ENCODE measurements at places on chromosomes 16 and 17. TPM values are rescaled to one million over a fixed set of nuclear protein-coding genes. Genes with fewer than 3 reads are reported as not detected.

The KRT25 gene
- total RNA-seq, result not detected

The ARL17A gene
- total RNA-seq, result 17.9 TPM

DNA sequence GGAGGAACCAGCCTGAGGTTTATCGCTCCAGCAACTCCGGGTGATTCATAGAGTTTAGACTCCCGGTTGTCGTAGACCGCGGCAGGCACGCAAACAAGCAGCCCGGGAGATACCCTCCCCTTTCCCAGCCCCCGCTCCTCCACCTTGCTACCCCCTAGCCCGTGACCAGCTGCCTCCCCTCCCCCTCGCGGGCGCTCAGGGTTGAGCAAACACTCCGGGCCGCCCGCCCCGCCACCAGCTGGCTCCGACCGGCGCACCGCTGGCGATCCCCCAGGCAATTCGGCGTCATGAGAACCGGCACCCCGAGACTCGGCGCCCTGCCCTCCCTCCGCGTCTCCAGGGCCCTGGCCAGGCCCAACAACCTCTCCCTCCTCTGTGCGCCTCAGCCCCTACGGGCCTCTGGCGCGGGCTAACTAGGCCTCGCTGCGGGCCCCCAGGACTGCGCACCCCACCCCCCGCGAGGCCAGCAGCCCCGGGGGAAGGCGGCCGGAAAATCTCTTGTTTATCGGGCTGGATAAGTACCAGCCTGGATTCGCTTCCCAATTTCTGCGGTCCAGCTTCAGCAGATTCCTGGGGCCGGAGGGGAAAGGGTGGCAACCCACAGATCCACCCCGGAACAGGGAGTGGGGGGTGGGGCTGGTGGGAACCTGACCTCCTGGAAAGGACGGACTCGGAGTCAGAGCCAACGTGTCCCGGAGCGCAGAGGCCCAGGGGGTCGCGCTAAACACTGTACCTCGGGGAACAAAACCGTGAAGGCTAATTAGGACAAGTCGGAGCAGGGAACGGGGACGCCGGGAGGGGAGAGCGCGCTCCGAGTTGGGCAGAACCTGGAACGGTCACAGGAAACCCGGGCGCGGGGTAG is 951 bp upstream of the GPRC5C start:
- H3K27me3 ChIP-seq, result no peaks in the 10 kb centered on the region
- H3K4me1 ChIP-seq, result peaks cover 22% of the 10 kb centered on the region
- peak overlapping the region; percentile 96 for H3K27ac ChIP-seq
- peak; percentile 98 for DNase-seq

- H3K4me1 ChIP-seq, result no peaks in the 10 kb centered on the region
- H3K27ac ChIP-seq, result no peak overlapping the region
- no peak for DNase-seq
- no peaks in the 10 kb centered on the region for H3K27me3 ChIP-seq
- H3K36me3 ChIP-seq, result no peaks in the 10 kb centered on the region
- no peak overlapping the region for H3K4me3 ChIP-seq
Measured at GRCh38 chr16:82589407-82589806, 37.4 kb upstream of the CDH13 start.

The RGS9 gene
- total RNA-seq, result 5.5 TPM

GRCh38 chr17:78707016-78707415 is 75.1 kb downstream of the CYTH1 start:
- H3K4me3 ChIP-seq, result no peak overlapping the region
- no peaks in the 10 kb centered on the region for H3K4me1 ChIP-seq
- H3K27ac ChIP-seq, result no peak overlapping the region
- no peaks in the 10 kb centered on the region for H3K27me3 ChIP-seq
- no peak for DNase-seq

The NPIPA2 gene
- total RNA-seq, result 0.34 TPM

The SPATA22 gene
- not detected for total RNA-seq

The TUFM gene
- total RNA-seq, result 123 TPM

The CHST6 gene
- 0.50 TPM for total RNA-seq

The MGAT5B gene
- 0.23 TPM for total RNA-seq

- H3K36me3 ChIP-seq, result no peaks in the 10 kb centered on the region
- H3K27me3 ChIP-seq, result no peaks in the 10 kb centered on the region
- no peaks in the 10 kb centered on the region for H3K4me1 ChIP-seq
- H3K27ac ChIP-seq, result no peak overlapping the region
- DNase-seq, result no peak
Measured at GRCh38 chr16:5415123-5415522, 317.5 kb upstream of the EEF2KMT start.

The CMTM2 gene
- not detected for total RNA-seq

The HCRT gene
- not detected for total RNA-seq

DNA sequence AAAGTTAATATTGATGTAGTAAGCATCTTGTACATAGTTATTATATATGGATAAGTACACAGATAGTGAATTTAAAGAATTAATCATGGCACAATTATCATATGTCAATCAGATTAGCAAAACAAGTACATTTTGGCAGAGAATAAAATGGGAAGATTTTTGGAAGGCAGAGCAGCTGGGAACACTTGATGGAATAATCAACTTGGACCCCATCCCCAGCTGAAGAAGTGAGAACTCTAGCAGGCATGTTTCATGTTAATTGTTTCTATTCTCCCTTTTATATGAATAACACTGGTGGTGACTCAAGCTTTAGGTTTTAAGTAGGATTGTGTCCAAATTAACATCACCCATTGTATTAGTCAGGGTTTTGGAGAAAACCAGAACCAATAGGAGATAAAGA is 198.7 kb downstream of the KCNJ2 start:
- H3K36me3 ChIP-seq, result no peaks in the 10 kb centered on the region
- no peak overlapping the region for H3K27ac ChIP-seq
- H3K4me3 ChIP-seq, result no peak overlapping the region

GRCh38 chr17:44587339-44587738 is 30.1 kb downstream of the FZD2 start:
- peak; percentile 44 for DNase-seq
- no peak overlapping the region for H3K27ac ChIP-seq
- H3K36me3 ChIP-seq, result no peaks in the 10 kb centered on the region
- H3K4me1 ChIP-seq, result peaks cover 5% of the 10 kb centered on the region
- no peaks in the 10 kb centered on the region for H3K27me3 ChIP-seq

The CDRT15L2 gene
- not detected for total RNA-seq

- no peak overlapping the region for H3K4me3 ChIP-seq
- no peak for DNase-seq
- no peaks in the 10 kb centered on the region for H3K27me3 ChIP-seq
- peaks cover 9% of the 10 kb centered on the region for H3K4me1 ChIP-seq
- no peaks in the 10 kb centered on the region for H3K36me3 ChIP-seq
Measured at GRCh38 chr16:56371660-56371937, 53.7 kb downstream of the AMFR start.

- no peaks in the 10 kb centered on the region for H3K36me3 ChIP-seq
- H3K4me3 ChIP-seq, result no peak overlapping the region
- no peaks in the 10 kb centered on the region for H3K4me1 ChIP-seq
- DNase-seq, result no peak
- H3K27me3 ChIP-seq, result no peaks in the 10 kb centered on the region
Measured at GRCh38 chr17:72358465-72358864, 237.6 kb downstream of the SOX9 start.

DNA sequence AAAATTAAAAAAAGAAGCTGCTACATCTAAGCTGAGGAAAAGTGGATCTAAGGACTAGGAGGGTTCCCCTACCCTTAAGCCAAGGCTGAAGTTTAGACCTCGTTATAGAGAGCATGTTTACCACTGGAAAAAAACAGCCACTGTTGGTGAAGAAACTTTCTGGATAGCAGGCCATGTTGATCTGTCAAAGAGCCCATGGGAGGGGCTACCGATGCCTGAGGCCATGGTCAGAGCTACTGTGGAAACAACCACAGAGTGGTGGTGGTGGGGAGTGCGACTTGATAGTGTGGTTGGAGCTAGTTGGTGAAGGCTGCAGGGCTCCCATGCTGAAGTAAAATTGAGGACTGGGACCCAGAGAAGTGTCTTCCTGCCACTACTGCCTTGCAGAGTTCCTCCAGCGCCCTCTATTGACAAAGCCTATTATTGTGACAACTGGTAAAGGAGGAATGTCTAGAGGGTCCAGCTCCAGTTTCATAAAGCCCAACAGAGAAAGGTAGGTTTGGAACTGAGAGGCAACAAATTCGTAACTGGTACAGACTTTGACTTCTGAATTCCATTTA is 12.7 kb upstream of the FAM20A start:
- no peak overlapping the region for H3K27ac ChIP-seq
- no peak overlapping the region for H3K4me3 ChIP-seq
- no peak for DNase-seq

The KREMEN2 gene
- not detected for total RNA-seq

DNA sequence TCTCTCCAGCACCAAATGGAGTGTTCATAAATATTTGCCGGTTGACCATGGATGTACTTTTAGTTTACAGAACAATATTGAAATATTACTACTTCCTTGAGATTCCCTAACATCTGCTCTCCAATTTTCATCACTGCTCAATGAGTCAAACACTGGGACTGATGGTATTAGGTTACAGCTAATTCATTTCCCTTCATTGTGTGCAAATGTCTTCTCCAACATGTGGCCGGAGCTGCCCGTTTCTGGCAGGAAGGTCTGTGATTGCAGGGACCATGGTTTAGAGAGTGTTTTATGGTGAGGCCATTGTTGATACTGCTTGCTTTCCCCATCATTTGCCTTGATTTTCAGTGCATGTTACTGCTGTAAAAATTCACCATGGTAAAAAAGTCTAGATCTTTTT is 209.3 kb downstream of the HS3ST3B1 start:
- H3K4me1 ChIP-seq, result no peaks in the 10 kb centered on the region
- no peak for DNase-seq
- H3K36me3 ChIP-seq, result no peaks in the 10 kb centered on the region
- no peak overlapping the region for H3K27ac ChIP-seq

DNA sequence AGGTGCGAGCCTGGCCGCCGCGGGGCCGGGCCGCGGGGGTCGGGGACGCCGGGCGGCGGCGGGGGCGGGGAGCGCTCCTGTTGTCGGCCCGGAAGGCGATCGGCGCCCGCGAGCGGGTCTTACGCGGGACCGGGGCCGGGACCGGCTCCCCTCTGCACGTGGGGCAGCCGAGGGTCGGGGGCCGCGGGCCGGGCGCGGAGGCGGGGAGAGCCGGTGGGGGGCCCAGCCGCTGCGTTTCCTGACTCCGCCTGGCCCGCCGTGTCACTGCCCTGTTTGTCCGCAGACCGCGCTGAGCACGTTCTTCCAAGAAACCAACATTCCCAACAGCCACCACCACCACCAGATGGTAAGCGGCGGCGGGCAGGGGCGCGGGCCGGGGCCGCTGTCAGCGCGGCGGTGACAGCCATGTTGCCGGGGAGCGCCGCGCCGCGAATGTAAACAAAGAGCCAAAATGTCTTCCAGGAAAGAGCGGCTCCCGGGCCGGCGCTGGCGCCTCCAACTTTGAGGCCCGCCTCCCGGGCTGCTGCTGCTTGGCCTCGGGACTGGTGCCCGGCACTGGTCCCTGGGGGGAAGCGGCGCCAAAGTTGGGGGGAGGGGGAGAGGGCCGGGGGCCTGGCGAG is 586 bp downstream of the UBALD2 start:
- peak; percentile 74 for DNase-seq
- peak overlapping the region; percentile 73 for H3K4me3 ChIP-seq
- H3K36me3 ChIP-seq, result no peaks in the 10 kb centered on the region
- peaks cover 5% of the 10 kb centered on the region for H3K4me1 ChIP-seq
- H3K27ac ChIP-seq, result peak overlapping the region; percentile 78

GRCh38 chr17:19939993-19940721 is 37.5 kb downstream of the AKAP10 start:
- H3K4me3 ChIP-seq, result no peak overlapping the region
- DNase-seq, result no peak
- no peaks in the 10 kb centered on the region for H3K4me1 ChIP-seq

DNA sequence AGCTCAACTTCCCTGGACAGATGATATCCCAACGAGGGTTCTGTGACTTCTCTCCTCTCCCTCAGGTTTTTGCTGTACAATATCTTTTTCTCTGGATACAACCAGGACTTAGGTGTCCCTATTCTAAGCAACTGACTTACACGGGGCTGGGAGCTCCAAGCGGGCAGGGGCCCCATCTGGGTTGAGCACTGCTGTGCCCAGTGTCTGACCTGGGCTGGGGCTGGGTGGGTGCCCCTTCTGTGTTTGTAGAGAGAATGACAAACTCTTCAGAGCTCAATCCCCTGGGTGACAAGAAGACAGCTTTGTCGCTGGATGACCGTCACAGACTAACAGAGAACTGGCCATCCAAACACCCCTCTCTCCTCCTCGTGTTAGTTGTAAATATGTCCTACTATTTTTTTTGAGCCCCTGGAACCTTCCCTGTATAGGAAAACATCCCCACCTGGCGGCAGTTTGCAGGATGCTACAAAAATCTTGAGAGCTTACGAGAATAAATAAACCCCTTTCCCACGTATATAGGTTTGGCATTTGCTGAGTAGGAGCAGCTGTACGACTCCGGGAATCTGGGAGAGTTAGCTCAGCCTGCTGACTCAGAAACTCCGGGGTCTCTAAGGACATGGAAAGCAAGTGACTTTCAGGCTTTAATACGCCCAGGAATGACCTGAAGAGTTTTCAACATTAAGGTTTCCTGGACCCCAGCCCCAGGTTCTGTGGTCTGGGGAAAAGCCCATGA is 23.7 kb upstream of the RCVRN start:
- no peak overlapping the region for H3K27ac ChIP-seq
- H3K36me3 ChIP-seq, result no peaks in the 10 kb centered on the region
- peaks cover 2% of the 10 kb centered on the region for H3K4me1 ChIP-seq
- H3K27me3 ChIP-seq, result no peaks in the 10 kb centered on the region
- H3K4me3 ChIP-seq, result no peak overlapping the region

DNA sequence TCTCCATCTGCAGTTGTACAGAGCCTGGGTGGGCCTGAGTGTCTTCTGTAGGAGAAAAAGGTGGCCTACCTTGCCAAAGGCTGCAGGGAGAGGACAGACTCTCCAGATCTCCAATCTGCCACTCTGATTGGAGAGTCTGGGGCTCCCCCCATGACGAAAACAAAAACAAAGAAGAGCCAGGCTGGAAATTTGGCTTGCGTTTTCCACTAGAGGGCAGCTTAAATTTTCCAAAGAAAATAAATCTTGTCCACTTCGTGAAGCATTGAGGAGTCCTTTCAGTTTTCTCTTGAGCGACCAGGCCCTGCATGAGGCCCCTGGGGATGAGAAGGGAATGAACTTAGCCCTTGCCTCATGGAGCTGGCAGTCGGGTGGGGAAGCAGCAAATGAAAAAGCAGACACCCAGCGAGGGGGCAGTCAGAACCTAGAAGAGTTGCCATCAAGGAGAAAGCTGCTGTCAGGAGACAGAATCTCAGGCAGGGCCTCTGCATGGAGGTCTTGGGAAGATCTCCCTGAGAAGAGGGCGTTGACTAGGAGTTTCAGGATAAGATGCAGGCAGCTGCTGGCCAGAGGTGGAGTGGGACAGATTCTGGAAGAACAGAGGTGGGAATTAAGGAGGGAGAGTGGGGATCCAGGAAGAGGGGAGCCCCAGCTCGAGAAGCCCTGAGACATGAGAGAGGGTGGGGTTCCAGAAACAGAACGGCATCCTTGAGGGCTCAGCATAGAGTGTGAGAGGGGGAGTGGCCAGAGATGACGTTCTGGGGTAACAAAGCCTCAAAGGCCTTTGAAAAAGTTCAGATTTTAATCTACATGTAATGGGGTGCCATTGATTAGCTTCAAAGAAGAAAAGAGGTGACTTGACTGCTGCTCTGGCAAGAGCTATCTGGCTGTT is 8.4 kb upstream of the SHCBP1 start:
- no peaks in the 10 kb centered on the region for H3K36me3 ChIP-seq
- peaks cover 2% of the 10 kb centered on the region for H3K4me1 ChIP-seq
- H3K27me3 ChIP-seq, result no peaks in the 10 kb centered on the region
- H3K27ac ChIP-seq, result no peak overlapping the region
- H3K4me3 ChIP-seq, result no peak overlapping the region
- no peak for DNase-seq

The CDK3 gene
- 4.6 TPM for total RNA-seq
